ENCODE measurements at places on chromosomes 11 and 22. TPM values are rescaled to one million over a fixed set of nuclear protein-coding genes. Genes with fewer than 3 reads are reported as not detected.

PANX2 gene
- polyA plus RNA-seq: 6.4 TPM

OR5B21 gene
- not detected for polyA plus RNA-seq

GALNT18 gene
- polyA plus RNA-seq: 8.1 TPM

DEPDC7 gene
- polyA plus RNA-seq: 1.3 TPM

GP1BB gene
- polyA plus RNA-seq: 40.7 TPM

OR2AG1 gene
- not detected for polyA plus RNA-seq

SLC7A4 gene
- not detected for polyA plus RNA-seq

IGF2 gene
- polyA plus RNA-seq: not detected

TCN2 gene
- polyA plus RNA-seq: 17.5 TPM

C11orf71 gene
- 29.9 TPM for polyA plus RNA-seq

OR4S1 gene
- polyA plus RNA-seq: not detected

SPDYC gene
- not detected for polyA plus RNA-seq

NXPE2 gene
- polyA plus RNA-seq: 0.20 TPM

LYVE1 gene
- not detected for polyA plus RNA-seq
